Activated naive CD4-positive, alpha-beta T cell treated with anti-CD3 and anti-CD28 coated beads, Interleukin-2, amount 50 U/mL, for 16 hours (primary cell): ENCODE measurements at places on chromosomes 4 and X.

DNA sequence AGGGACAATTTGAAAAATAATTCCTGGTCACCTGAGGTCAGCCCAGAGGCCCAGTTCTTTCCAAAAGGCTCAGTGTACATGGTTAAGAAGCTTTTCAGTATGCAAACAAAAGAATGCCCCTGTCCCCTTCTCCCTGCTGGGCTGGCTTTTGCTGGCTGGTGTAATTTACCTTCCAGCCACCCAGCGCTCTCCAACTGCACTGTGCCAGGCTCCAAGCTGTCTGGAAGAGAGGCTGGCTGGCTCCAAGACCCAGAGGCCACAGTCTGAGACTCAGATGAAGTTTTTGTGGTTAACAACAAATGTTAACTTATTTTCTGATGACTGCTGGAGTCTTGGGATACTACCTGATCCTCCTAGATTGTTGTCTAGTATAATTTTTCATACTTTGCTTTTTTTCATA lies 11.9 kb upstream of the KIT start:
- DNase-seq, result no peak

- DNase-seq, result peak; percentile 11
Measured at GRCh38 chrX:85243761-85244449, at the start of the genes SATL1 and ZNF711. SATL1 (minus strand) TSS chrX:85243779; CDS start chrX:85108968, 134,811 bp downstream. ZNF711 (plus strand) TSS chrX:85243991; CDS start chrX:85247573, 3,582 bp downstream.

DNA sequence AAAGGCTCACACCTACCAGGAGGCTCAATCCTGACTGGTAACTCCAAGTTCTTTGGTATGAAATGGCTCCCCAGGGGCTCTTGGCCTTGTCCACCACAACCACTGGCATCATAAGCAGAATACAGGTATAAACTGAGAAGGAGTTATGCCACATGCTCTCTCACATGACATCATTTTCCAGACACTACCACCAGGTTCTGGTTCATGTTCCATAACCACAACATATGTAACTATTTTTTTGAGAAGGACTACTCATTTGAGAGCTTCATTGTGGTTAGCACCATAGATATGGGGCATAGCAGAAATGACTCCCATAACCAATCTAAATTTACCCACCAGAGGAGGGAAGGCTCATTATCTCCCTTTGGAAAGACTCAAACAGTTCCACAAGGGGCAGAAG lies 19.6 kb downstream of the PRDM5 start:
- DNase-seq, result no peak

GRCh38 chrX:40015693-40016092 lies 82.1 kb downstream of the BCOR start:
- no peak for DNase-seq

- DNase-seq, result no peak
Measured at GRCh38 chr4:140153419-140153717, 616 bp downstream of the MAML3 start.

DNA sequence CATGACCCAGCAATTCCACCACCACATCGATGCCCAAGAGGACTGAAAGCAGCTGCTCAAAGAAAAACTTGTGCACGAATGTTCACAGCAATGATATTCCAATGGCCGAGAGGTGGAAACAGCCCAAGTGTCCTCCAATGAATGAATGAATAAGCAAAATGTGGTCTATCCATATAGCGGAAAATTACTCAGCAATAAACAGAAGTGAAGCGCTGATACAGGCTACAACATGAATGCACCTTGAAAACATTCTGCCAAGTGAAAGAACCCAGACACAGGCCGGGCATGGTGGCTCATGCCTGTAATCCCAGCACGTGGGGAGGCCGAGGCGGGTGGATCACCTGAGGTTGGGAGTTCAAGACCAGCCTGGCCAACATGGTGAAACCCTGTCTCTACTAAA lies 5.2 kb upstream of the SLC2A9 start:
- DNase-seq, result no peak

- DNase-seq, result no peak
Measured at GRCh38 chrX:152151256-152151655, 12.9 kb upstream of the MAGEA10 start.

- DNase-seq, result peak; percentile 36
Measured at GRCh38 chrX:79259073-79259689, 108.0 kb downstream of the ITM2A start.

DNA sequence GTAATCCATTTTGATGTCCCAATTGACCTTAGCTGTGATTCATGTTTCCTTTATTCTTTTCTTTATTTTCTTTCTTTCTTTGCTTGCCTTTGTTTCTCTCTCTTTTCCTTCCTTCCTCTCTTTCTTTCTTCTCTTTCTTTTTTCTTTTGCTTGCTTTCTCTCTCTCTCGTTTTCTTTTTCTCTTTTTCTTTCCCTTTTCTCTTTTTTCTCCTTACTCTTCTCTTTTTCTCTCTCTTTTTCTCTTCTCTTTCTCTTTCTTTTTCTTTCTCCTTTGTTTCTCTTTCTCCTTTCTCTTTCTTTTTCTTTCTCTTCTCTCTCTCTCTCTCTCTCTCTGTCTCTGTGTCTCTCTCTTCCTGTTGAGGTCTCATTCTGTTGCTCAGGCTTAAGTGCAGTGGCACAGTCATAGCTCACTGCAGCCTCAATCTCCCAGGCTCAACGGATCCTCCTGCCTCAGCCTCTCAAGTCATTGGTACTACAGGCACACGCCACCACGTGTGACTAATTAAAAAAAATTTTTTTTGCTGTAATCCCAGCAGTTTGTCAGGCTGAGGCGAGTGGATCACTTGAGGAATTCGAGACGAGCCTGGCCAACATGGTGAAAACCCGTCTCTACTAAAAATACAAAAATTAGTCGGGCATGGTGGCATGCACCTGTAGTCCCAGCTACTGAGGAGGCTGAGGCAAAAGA lies 8.0 kb upstream of the DHRSX start:
- no peak for DNase-seq

GRCh38 chr4:15891312-15891711 lies 47.2 kb downstream of the FGFBP1 start:
- no peak for DNase-seq

- no peak for DNase-seq
Measured at GRCh38 chrX:110181459-110182137, 136.3 kb downstream of the AMMECR1 start.

DNA sequence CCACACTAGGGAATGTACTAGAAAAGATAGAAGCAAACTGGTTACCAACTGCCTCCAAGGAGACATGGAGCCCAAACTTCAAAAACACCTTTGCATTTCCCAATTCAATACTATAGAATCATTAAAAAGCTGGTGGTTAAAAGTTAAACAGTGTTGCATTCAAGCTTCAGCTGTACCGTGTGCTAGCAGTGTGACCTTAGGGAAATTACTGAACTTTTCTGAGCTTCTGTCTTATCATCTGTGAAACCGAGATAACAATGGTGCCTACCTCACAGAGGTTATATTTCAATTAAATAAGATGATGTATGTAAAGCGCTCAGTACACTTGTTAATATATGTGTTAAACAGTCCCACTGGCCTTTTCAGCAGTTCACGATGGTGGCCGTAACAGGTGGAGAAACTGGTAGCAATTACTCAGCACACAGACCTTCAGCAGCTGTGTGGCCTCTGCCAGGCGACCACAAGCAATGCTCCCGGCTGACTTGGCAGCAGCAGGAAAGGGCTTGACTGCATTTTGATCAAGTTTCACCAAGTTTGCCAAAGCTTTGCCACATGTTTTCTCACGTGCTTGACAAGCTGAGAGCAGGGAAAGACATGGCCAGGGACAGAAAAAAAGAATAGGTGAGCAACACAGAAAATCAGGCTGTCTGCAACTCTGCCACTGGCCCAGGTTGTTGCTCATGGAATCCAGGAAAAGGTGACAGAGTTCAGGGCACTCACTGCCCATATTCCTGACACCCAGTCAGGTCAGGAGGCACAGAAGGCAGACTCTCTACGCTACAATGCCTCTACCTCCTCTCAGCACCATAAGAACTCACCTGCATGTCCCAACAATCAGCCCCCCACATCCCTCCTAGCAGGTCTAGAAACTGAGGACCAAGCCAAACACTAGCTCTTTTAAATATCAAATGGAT lies 72.1 kb downstream of the PARM1 start:
- DNase-seq, result no peak

DNA sequence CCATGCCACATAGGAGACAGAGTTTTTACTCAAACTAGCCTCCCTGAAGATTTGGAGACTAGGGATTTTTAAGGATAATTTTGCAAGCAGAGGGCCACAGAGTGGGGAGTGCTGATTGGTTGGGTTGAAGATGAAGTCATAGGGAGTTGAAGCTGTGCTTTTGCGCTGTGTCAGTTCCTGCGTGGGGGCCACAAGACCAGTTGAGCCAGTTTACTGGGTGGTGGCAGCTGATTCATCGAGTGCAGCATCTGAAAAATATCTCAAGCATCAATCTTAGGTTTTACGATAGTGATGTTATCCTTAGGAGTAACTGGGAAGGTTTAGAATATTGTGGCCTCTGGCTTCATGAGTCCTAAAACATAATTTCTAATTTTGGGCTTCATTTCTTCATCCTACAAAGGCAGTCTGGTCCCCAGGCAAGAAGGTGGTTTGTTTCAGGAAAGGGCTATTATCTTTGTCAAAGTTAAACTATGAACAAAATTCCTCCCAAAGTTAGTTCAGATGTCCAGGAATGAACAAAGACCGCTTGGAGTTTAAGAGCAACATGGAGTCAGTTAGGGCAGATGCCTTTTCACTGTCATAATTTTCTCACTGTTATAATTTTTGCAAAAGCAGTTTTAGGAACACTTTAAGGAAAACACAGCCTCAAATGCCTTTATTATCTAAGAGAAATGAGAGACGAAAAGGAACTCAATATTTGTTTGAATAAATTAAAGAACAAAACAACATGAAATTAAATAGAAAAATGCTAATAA lies 960.8 kb upstream of the PRKX start:
- no peak for DNase-seq

DNA sequence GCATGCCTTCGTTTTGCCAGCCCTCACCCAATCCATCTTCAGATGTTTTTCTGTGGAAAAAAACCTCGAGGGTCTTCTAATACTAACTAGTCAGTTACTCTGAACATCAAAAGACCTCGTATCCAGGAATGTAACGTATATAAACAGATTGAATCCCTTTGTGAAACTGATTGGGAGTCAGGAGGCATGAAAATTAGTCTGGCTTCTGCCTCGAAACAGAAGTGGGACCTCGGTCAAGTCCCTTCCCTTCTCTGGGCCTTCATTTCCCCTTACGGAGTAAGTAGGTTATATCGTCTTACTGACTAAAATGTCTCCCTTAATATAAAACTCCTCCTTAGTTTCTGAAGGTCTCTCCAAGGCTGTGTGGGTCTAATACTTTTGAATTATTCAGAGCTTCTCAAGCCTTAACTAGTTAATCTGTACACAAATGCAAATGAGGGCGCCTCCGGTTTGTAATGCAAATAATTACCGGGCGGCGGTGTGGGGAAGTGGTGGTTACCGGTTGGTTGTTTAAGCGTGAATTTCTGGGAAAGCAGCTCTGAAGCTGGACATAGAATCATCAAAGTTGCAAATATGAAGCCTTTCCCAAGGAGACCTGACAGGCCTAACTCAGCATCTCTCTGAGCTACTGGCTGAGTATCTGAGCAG lies 11.4 kb upstream of the NKRF start:
- no peak for DNase-seq
